ENCODE measurements at places on chromosomes 7 and 10.
A peak's percentile ranks its signal among the peaks of the same experiment; 100 is the strongest.

DNA sequence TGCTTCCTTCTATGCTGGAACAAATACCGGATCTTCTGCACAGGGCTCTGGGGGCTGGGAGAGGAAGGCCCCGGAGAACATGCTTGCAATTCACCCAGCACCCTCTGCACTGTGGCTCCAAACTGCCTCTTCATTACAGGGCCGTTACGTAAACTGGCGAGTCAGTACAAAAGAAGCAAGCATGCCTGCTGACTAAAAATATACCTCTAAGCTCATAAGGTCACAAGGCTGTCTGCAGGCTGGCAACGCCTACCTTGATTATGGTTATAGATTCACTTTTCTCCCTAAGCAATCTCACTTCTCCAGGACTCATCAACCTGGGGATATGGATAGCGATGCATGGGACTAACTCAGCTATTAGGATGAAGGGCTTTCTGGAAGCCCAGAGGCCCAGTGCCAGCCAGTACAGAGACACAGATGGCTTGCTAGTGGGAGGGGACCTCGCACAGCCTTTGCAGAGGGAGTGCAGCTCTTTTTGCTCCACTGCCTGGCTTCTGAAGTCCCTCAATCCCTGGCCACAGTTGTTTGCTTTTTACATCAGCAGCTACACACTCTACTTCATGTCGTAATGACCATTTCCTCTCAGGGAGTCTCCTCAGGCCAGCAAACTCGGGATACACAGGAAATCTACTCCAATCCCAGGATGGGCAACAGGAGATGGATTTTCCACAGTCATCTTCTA, 96.1 kb downstream of the SH3PXD2A start:
- DNase-seq, result peak; percentile 62

- no peak for DNase-seq
These were observed 159.9 kb downstream of the MGMT start for GRCh38 chr10:129626796-129627435.

- DNase-seq, result no peak
These were observed 1.6 kb downstream of the TSPAN14 start for GRCh38 chr10:80455461-80456349.

DNA sequence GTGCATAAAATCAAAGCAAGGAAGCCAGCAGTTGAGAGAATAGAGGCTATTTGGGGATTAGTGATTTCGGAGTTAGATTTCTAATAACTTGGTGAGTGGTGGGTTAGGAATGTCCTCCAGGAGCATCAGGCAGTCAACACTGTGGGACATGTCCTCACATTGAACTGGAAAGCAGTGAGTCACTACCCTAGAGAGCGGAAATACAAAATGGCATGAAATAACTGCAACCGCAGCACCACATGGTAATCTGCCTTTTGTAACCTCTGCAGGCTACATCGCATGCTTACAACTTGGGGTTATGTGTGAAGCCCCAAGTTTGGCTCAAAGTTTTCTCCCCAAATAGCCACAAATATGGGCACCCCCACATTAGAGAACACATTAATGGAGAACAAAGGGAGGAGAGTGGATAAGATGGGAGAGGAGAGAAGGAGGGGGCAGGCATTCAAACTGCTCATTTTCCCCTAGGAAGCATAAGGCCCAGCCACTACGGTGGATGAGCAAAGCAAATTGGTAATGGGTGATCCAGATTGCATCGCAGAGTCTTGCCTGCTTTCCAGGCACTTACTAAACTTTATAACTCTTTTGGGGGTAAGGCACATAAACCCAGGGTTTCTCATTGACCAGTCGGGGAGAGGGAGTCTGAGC, 22.0 kb upstream of the SLF2 start:
- peak; percentile 75 for DNase-seq

DNA sequence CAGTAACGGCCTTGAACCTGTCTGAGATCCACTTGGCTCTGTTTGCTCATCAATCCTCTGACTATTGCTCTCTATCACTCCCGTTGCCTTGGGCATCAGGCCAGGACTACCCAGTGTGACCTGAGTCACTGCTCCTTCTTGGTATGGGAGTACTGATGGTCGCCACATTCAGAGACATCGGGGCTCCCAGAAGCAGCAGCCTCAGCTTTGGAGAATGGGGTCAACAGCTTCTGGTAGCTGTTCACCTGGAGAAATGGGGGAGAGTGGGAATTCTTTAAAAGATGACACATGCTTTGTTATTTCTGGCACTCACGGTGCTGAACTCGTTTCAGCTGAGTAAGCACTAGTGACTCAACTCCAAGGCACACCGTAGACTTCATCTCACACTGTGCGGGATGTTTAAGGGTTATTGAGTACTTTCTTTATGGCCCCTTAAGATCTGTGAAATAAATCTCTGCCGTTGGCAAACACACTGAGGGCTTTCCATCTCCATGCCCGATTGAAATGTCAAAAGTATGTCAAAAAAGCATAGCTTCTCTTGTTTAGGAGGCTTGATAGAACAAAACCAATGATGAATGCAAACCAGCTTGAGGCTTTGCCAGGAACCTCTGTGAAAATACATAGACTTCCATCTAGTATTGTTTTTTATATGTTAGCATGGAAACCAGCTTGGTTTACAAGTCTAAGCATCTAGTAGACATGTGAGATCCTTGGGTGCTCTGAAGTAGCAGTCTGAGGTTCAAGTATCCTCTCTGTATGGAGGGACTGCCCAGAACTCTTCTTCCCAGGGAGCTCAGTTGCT, 333.1 kb downstream of the CXCL12 start:
- DNase-seq, result peak; percentile 46

DNA sequence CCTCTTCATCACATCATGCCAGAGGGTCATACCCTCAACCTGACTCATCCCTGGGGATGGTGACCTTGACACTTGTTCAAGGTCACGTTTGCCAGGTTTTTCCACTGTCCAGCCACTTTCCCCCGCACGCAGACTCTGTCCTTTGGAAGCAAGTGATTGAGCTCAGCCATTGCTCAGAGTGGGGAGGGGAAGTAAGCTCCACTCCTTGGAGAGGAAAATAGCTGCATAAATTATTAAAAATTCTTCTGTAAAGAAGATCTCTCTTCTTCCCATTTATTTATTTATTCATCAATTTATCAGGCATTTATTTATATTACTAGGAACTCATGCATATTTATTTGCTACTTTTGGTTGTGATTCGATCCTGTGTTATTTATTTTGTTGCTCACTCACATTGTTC, 88.0 kb downstream of the GLRX3 start:
- DNase-seq, result no peak

DNA sequence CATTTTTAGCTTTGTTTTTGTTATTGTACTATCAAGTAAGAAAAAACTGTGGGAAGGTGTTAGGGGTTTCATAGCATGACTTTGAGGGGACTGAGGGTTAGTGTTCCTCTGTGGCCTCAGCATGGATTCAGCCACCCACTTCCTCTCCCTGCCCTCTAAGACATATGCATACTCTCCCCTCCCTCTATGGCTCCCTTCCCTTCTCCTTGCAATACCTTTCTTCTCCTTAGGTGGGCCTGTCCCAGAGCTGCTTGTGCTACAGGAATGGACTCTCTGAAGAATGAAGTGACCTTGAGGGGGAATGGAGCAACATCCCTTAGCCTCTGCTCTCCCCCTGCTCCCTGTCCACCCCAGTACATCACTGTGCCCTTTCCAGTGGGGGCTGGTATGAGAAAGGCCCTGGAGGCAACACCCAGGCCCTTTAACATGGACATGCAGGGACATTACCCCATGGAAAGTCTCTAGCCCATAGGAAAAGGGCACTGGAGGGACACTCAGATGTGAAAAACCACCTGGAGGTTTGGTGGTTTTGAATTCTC, 22.4 kb downstream of the CDH23 start:
- no peak for DNase-seq

DNA sequence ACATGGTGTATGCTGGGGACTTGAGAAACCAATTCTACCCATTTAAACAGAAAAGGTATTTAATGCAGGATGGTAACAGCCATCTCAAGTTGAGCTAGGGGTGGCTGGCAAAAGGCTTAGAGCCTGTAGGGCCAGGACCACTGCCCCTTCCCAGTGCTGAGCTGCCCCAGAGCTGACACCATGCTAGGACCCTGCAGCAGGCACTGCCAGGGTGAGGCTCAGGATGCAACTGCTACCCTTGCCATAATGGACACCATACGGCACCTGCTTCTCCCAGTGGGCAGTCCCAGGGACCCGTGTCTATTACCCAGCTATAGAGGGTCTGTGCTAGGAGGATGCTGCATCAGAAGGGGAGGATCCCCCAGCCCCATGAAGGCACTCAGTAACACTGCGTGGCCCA, 160.7 kb upstream of the ADCY1 start:
- no peak for DNase-seq

GRCh38 chr10:3700531-3701076, 84.4 kb downstream of the KLF6 start:
- DNase-seq, result no peak

- DNase-seq, result peak; percentile 69
These were observed 682 bp upstream of the RGS10 start for GRCh38 chr10:119542988-119543813.

DNA sequence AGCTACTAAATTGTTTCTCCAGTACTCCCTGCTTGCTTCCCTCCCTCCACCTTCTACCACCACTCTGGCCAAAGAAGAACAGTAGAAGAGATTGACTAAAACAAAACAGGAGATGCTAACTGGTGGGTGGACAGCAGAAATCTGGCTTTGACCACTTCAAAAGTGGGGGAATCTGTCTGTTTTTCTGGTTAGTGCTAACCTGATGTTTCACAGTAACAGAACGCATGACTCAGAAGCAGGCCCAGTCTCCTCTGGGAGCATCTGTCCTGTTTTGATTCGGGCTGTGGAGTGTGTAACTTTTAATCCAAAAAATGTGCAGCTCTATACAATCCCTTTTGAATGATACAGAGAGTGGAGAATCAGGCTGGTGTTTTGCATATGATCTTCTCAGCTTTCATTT, 32.7 kb upstream of the ZNF438 start:
- DNase-seq, result peak; percentile 74
